Stimulated activated CD8-positive, alpha-beta memory T cell treated with anti-CD3 and anti-CD28 coated beads, Interleukin-15, amount 100 ng/mL, for 1 hour (primary cell): ENCODE measurements at places on chromosomes 3 and 15.

- DNase-seq, result no peak
Observed at GRCh38 chr3:63936925-63937324, 24.7 kb upstream of the SCAANT1 start.

GRCh38 chr3:55337641-55338180, 149.4 kb downstream of the WNT5A start:
- no peak for DNase-seq

DNA sequence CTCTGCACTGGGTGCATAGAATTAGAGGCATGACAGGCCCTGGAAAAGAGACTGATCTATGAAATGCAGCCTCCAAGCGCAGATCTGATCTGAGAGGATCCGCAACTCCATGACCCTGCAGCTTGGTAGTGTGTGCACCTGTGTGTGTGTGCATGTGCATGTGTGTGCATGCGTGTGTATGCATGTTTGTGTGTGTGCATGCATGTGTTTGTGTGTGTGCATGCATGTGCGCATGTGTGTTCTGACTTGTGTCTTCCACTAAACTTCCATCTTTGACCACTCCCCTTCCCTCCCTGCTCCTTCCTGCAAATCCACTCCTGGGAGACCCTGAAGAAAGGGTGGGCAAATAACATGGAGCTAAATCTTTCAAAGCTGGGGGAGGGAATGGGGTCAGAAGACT, 256.9 kb downstream of the PLCL2 start:
- DNase-seq, result no peak

DNA sequence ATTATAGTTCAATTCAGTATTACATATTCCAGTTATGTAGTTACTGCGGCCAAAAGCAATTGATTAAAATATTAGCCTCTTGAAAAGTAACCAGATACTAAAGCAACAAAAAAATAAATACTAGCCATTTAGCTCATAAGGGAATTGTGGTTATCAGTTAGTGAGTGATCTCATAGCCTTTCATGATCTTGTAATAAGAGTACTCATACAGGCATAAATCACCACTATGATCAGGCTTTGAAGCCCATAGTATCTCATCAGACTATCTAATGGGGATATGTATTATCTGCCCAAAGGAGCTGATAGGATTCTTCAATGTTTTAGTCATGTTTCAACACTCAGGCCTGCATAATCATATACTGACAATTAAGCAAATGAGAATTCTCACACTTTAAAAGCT, 184.1 kb upstream of the CCDC54 start:
- no peak for DNase-seq

DNA sequence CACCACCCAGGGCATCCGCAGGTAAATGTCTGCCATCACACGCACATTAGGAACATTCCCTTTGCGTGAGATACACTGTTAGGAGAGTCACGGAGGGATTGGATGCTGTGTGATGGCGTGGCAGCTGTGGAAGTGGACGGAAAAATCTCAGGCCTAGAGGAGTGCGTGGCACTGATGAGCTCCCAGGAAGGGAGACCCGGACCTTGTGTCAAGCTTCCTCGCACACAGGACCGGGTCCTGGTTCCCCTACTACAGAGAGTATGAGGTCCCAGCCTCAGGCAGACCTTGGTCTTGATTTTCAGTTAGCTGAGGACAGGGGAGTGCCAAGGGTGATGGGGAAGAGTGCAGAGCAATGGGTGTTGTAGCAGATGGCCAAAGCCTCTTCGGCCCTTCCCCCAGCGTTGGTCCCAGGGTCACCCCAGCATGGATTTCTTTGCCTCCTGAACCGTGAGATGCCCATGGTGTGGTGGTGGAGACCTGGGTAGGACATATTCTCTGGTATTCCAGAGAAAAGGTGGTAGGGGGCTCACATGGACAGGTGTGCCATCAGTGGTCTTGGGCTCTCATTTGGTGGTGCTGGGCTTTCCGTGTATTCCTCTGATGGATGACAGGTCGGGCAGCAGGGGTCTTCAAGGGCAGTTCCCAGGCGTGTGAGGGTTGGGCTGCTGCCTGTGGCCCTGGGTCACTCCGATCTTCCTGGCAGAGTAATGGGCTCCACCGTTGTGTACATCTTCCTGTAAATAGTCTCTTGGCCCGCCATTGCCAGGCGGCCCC, 105.1 kb downstream of the SNRPN start:
- DNase-seq, result no peak

DNA sequence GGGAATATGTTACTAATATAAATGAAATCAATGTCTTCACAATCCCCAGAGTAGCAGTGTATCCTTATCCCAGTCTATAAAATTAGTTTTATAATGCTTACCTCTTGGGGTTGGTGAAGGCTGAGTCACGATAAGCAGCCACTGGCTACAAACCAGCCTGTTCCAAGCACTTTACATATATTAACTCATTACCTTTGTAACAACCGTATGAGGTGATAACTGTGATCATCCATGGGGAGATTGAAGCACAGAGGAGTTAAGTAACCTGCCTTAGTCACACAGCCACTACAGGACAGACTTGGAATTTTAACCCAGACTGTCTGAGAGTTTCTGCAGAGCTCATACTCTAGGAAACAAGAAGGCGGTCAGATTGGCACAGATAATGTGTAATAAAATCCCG, 43.3 kb upstream of the MITF start:
- no peak for DNase-seq

- DNase-seq, result no peak
Observed at GRCh38 chr3:117016378-117016777, 306.8 kb downstream of the TUSC7 start.

GRCh38 chr15:44591326-44591725, 54.4 kb downstream of the EIF3J start:
- DNase-seq, result no peak

DNA sequence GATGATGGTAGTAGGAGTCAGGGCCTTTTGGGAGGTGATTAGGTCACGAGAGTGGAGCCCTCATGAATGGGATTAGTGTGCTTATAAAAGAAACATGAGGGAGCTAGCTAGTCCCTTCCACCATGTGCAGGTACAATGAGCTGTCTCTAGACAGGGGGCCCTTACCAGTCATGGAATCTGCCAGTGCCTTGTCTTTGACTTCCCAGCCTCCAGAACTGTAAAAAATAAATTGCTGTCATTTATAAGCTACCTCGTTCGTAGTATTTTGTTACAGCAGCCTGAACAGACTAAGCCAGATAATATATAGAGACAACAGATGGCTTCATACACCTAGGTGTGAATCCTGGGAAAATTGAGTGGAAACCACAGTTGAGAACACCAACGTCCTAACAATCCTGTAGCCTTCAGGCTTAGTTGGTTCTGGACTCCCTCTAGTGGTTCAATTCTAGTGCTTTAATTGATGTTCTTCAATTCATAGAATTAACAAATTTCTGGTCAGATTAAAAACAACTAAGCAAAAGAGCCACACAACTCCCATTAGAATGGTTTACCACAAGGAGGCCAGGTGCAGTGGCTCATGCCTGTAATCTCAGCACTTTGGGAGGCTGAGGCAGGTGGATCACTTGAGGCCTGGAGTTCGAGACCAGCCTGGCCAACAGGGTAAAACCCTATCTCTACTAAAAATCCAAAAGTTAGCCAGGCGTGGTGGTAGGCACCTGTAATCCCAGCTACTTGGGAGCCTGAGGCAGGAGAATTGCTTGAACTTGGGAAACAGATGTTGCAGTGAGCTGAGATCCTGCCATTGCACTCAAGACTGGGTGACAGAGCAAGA, 21.3 kb upstream of the GATM start:
- no peak for DNase-seq

DNA sequence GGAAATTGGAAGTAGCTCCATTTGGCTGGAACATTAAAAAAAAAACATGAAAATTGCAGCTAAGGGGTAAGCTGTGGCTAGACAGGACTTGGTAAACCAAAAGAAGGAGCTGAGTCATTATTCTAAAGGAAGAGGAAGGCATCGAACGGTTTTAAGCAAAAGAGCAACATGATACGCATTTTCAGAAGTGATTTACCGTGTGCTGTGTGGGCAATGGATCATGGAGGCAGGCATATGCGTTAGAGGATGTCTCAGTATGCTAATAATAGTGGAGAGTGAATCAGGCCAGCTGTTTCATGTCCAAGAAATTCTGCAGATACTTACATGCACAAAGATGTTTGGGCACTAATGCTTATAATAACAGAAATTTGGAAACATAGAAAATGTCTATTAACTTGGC, 409.1 kb upstream of the ATP11B start:
- DNase-seq, result no peak
